ENCODE measurements at places on chromosomes 2 and 18.

- DNase-seq: peak; percentile 38
Observed at GRCh38 chr2:99602476-99602875, 112.7 kb upstream of the REV1 start.

- no peak for DNase-seq
Observed at GRCh38 chr2:190199530-190199929, 120.1 kb downstream of the HIBCH start.

- DNase-seq: no peak
Observed at GRCh38 chr2:168928113-168928831, 27.2 kb downstream of the G6PC2 start.

DNA sequence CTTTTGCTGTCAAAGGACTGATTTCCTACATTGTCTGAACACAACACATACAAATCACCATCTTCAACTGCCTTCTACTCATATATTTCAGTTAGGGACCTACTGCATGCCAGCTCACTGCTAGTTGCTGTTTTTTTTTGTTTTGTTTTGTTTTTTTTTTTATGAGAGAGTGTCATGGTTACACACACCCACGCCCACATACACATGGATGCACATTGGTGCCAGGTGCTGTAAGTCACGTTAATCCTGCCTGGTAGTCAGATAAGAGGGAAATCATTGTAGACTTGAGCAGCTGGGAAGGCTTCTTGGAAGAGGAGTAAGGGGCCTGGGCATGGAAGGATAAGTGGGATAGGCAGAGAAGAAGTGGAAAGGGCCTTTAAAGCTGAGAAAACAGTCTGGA is 209.9 kb downstream of the TDRD15 start:
- peak; percentile 65 for DNase-seq

- peak; percentile 95 for DNase-seq
Observed at GRCh38 chr2:172084645-172085459, 455 bp upstream of the DLX1 start.
